ENCODE measurements at places on chromosomes 4 and X.

DNA sequence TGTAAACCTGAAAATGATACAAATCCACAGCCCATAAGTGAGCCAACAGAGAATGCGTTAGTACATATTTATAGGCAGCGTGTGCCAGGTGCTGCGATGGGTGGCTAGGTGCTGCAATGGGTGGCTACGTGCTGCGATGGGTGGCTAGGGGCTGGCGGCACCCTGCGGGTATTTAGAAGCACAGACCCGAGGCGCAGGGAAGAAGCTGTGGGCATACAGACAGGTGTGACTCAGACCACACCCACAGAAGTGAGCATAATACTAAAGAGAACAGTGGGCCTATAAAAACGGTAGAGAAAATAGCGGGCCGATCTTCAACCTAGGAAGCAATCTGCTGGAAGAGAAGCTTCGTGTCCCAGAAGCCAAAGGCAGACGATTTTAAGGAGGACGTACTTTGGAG lies 81.1 kb downstream of the FAT1 start:
- no peak for DNase-seq

GRCh38 chrX:11135564-11136185 lies 24.5 kb downstream of the HCCS start:
- DNase-seq: no peak

DNA sequence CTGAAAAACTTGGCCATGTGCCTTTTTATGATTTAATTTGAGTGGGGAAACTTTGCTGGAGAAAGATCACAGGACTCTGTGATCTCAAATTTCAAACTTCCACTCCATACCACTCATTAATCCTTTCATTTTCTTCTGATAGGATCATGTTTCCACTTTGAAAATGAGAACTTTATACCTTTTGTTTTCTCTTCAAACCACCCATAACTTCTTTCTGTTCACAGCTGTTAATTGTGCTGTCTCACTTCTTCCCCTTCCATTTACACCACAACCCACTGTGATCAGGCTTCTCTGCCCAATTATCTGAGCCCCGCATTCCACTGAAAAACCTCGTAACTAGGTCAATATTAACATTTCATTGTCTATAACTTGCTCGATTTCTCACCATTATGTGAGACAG lies 47.0 kb upstream of the ARSJ start:
- no peak for DNase-seq

DNA sequence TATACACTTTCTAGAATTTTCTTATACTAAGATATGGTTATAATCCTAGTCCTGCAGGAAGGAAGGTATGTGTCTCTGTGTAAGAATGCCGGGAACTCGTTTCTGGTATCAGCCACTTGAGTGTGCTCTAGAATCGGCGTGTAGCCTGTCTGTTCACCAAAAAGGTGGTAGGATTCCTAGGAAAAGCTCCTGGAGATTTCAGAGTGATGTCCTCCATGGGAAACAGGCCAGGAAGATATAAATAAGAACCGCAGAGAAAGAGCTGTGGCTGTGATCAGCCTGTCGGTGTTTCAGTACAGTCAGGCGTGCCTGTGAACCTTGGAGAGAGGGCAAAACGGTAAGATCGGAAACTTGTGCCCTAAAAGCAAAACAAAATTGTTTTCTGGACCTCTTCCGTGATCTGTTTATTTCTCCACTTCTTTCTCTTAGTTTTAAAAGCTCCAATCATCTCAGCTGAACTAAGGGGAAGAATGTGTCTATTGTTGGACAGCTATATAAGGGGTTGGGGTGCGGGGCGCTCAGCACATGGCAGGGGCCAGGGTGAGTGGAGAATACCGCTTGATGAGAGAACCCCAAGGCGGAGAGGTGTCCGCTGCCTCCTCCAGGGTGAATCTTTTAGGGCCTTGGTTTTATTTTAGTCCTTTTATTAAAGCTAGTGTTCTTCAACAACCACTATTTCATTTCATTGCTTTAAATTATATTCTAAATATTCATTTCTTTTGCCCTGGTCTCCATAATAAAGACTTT lies 303.8 kb upstream of the TENM3 start:
- DNase-seq: no peak

Measured in kidney (tissue), 22 donors.